ENCODE measurements at places on chromosomes 6 and 20.

DNA sequence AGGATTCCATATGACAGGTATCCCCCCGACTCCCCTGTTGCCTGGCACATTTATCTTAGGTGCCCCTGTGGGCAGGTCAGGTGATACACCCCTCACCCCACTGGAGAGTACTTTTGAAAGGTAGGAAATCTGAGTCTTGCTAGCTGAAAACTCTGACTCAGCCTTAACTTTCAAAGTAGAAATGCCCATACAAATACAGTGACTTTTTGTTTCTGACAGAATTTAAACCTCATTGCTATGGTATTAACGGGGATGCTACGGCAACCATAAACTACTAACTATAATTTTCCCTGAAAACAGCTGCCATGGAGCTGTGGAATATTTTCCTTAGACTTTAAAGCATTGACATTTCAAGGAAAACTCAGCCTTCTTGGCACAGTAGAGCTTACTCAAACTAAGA is 536.0 kb downstream of the RFPL4B start:
- DNase-seq, result no peak

DNA sequence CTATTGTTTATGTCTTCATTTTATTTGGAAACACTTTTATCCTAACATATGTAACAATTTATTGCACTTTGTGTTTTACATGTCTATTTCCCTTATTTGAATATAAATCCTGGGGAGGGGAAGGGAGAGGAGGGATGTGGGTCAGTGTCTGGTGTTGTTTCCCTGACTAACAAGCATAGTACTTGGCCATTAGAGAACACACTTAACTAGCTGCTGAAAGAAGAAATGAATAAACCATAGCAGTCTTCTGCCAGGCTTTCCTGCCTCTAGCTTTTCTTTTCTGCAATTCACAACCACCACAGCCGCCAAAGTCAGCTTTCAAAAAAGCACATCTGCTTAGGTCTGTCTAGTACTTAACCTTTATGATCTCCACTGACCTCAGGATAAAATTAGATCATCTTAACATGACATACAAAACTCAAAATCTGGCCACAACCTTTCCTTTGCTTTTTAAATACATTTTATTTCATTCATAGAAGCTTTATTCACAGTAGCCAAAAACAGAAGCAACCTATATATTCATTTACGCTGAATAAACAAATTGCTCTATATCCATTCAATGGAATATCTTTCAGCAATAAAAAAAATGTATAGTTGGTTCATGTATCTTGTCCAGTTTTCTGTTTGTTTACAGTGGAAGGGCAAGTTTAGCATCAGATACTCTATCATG is 16.3 kb downstream of the PDSS2 start:
- no peak for DNase-seq

GRCh38 chr20:11035211-11035610 is 361.4 kb upstream of the JAG1 start:
- DNase-seq, result no peak

GRCh38 chr6:170248111-170248805 is 42.6 kb downstream of the DLL1 start:
- DNase-seq, result no peak

DNA sequence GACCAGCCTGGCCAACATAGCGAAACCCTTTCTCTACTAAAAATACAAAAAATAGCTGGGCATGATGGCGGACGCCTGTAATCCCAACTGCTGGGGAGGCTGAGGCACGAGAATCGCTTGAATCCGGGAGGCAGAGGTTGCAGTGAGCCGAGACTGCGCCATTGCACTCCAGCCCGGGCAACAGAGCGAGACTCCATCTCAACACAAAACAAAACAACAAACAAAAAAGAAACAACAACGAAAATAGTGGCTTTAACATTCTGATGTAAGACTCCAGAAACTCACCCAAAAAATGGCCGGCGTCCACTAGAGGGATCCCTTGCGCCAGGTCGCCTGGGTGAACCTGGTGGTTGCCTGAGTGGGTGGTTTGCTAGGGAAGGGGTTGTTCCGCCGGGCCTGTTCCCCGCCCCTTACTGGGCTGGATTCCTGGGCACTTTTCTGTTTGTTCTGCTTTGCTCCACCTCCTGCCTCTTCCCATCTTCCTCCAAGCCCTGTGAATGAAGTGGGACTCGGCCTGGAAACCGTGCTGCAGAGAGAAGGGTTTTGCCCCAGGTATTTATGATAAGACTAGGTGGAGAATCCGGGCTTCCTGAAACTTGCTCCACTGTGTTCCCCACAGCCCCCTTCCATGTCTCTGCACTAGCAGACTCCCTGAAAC is 1.5 kb downstream of the PABPC1L start:
- DNase-seq, result no peak

- no peak for DNase-seq
Measured at GRCh38 chr6:17851001-17851719, 136.3 kb downstream of the KIF13A start.

GRCh38 chr6:44649365-44650025 is 262.0 kb downstream of the CDC5L start:
- DNase-seq, result no peak

DNA sequence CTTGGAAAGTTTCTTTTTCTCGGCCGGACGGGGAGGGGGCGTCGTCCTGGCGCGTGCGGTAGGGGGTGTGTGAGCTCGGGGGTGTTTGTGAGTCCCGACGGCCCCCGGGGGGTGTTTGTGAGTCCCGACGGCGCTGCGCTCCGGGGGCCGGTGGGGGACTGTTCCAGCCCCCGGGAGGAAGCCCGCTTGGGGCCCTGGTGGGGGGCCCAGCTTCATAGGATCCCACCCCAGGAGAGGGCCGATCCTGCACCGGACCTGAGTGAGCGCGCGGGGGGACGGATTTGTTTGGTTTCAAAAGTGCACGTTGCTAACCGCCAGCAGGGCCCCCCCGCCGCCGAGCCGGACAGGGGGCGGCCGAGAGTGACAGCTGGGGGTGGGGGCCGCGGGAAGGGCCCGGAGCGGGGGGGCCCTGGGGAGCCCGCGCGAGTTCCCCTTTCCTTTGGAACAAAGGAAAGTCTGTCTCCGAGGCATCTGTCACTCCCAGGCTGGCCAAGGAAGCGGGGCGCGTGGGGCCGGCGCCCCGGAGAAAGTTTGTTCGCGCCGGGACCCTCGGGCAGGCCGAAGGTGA is 485 bp downstream of the TGIF2 start:
- DNase-seq, result no peak

Measured in AG04449 (cell line).